ENCODE measurements at places on chromosomes 5 and 9.
A peak's percentile ranks its signal among the peaks of the same experiment; 100 is the strongest.

DNA sequence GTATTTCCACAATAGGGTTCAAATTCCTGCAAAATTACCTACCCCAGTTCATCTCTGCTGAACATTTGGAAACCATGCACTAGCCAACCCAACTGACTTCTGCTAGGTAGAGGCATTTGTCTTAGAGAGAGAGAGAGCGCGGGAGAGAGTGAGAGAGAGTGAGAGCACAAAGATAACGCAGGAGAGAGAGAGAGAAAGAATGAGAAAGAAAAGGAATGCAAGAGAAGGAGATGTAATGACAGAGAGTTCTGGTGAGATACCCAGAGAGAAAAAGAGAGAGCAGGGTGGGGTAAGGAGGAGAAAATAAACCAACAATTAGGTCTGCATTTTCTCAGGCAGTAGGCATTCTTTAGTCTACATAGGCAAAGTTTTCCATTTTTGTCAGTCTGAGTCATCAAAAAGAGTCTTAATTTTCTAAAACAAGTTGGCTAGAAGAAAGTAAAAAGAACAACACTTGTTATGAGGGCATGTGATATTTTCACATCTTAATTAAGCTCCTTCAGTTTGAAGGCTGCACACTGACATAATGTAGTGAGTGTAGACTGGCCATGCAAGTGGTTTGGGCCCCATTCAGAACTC, 98.2 kb downstream of the MAP1B start:
- no peak for DNase-seq

DNA sequence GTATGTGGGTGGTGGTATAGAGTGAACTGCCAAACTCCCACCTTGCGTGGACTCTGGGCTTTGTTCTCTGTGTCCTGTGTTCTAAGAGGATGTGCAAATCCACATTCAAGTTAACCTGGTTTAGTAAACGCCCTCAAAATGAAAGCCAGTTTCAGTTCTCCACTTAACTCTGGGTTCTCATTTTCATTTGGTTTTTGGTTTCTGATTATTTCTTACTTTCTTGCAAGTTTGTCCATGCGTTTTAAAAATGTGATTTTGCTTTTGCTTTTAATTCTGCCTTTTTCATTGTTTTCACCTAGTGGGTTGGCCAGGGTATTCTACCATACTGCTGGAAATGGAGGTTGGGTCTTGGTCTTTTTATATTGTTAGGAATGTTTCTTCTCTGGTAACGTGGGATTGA, 38.2 kb downstream of the GALNT10 start:
- no peak for DNase-seq

GRCh38 chr5:138533973-138534941, 8.8 kb downstream of the ETF1 start:
- DNase-seq = no peak

DNA sequence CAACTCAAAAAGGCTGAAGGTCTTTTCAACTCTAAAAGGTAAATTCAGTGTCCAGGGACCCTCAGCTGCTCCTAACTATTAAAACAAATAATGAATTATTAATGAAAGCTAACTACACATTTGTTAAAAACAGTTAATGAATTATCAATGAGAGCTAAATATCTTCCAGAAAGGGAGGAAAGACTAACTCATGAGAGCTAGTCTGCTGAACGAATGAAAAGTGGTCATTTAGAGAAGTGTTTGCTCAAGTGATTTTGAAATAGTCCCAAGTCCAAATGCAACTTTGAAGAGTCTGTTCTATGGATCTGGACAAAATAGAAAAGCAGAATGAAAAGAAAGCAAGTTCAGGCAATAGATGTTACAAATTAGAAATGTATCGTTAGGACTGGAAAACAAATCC, 133.9 kb upstream of the SPEF2 start:
- DNase-seq = no peak

- no peak for DNase-seq
These were observed 9.1 kb downstream of the ANKDD1B start for GRCh38 chr5:75620184-75620959.

- no peak for DNase-seq
These were observed 95.9 kb downstream of the CDH9 start for GRCh38 chr5:26942481-26942880.

GRCh38 chr9:101567725-101568350, 26.9 kb downstream of the PPP3R2 start:
- DNase-seq = no peak

GRCh38 chr9:106324591-106325280, 538.2 kb upstream of the ZNF462 start:
- DNase-seq = no peak

GRCh38 chr5:14256026-14256690, 113.0 kb downstream of the TRIO start:
- no peak for DNase-seq

GRCh38 chr5:72151169-72151568, 43.9 kb downstream of the MAP1B start:
- DNase-seq = no peak

DNA sequence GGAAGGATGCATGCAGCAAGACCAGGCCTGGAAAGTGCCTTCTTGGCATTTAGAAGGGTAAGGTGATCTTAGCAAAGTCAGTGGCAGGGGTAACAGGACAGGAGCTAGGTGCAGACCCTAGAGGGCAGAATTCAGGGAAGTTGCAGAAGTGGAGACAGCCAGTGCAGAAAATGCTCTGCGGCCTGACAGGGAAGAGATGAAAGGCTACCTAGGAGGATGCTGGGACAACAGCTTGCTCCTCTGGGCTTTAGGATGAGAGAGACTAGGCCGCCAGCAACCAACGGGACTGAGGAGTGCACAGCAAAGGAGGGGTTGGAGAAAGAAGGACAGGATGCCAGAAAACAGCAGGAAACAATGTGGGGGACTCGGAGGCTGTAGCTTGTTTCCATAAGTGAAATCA, 219.9 kb downstream of the FSTL4 start:
- DNase-seq = no peak

GRCh38 chr5:170571281-170571731, 67.5 kb downstream of the KCNIP1 start:
- DNase-seq = no peak

DNA sequence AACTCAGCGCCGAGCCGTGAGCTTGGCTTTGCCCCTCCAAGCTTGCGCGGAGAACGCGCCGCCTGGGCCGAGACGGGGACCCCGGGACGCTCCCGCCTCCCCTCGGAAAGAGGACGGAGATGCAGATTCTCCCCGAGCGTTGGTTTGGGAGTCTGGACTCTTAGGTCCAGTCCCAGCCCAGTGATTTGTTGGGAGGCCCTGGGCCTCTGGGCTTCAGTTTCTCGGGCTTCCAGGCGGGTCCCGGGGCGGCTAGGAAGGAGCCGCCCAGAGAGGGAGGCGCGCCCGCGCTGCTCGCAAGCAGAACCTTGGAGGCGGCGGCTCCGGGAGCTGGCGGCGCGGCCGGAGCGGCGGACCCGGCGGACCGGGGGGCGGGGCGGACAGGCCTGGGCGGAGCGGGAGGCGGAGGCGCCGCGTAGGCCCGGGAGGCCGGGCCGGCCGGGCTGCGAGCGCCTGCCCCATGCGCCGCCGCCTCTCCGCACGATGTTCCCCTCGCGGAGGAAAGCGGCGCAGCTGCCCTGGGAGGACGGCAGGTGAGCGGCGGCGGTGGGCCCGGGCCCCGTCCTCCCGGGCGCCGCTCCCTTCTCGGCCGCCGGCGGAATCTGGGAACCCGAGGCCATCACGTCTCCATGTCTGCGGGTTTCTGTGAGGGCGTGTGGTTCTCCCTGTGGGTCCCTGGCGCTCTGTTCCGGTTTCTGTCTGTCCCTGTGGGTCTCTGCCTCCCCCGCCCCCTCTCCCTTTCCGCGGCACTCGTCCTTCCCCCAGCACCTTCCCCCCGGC, at the start of gene B4GALT7:
B4GALT7 (plus strand) TSS at position 402 of the 777 bp plus-strand sequence; CDS start at position 481, 79 bp downstream.
- peak; percentile 88 for DNase-seq

DNA sequence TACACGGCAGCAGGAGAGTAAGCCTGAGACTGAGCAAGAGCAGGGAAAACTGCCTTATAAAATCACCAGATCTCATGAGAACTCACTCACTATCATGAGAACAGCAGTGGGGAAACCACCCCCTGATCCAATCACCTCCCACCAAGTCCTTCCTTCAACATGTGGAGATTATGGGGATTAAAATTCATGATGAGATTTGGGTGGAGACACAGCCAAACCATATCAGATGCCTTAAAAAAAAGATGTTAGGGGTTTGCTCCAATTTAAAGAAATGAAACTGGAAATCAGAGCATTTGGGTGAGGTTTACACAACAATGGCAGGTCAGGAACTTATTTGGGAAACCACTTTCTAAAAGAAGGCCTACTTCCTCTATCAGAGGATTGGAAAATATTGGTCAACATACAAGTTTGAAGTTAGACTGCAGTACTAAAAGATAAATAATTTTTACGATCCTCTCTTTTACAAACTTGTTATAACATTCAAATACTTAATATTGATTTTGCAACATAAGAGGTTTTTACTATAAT, 105.1 kb downstream of the FBN2 start:
- DNase-seq = no peak

- DNase-seq = no peak
These were observed 82.2 kb upstream of the BARHL1 start for GRCh38 chr9:132500193-132500592.

GRCh38 chr9:127629468-127630081, 17.5 kb downstream of the STXBP1 start:
- DNase-seq = no peak

GRCh38 chr5:93594591-93595419, 11.8 kb downstream of the NR2F1 start:
- peak; percentile 33 for DNase-seq

DNA sequence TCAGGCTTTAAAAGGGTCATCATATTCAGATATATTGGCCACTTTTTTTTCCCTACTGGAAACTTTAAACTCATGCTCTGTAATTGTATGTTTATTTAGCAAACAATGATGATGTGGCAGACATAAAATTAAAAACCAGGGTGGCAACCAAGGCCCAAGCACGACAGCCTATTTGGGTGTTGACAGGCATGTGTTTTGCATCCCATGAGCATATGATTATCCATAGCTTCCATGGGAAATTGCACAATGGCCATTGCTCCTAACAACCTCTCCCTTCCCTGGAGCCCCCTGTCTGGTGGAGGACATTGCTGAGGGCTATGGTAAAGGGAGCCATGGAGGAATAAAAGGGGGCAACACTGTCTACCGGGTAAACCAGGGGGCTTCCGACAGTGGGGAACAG, 134.7 kb downstream of the GAS1 start:
- no peak for DNase-seq

DNA sequence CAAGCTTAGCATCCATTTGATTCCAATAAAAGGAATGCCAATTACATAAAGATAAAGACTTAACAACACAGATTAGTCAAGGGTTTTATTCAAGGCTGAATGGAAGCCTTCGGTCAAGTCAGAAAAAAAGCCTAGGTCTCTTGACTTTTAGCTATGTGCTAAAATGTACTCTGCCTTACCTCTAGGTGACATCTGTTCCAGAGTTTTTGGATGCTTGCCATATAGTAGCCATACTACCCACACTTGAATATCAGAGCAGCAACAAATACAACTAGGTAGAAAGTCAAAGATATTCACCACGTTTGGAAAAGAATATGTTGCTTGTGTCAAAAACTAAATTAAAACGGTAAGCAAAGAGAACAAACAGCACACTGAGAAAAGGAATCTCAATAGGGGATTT, 484.7 kb downstream of the ELAVL2 start:
- no peak for DNase-seq

GRCh38 chr9:105414947-105415661, 32.7 kb upstream of the FSD1L start:
- peak; percentile 64 for DNase-seq

GRCh38 chr5:123868267-123868666, 356.3 kb downstream of the CSNK1G3 start:
- DNase-seq = no peak

GRCh38 chr9:106941916-106942315, 79.0 kb downstream of the ZNF462 start:
- DNase-seq = no peak

All from glutamatergic neuron (in vitro differentiated cells).